ENCODE measurements at places on chromosomes 4 and X.

- no peak for DNase-seq
These were observed 246.7 kb downstream of the GPAT3 start for GRCh38 chr4:83782591-83782990.

DNA sequence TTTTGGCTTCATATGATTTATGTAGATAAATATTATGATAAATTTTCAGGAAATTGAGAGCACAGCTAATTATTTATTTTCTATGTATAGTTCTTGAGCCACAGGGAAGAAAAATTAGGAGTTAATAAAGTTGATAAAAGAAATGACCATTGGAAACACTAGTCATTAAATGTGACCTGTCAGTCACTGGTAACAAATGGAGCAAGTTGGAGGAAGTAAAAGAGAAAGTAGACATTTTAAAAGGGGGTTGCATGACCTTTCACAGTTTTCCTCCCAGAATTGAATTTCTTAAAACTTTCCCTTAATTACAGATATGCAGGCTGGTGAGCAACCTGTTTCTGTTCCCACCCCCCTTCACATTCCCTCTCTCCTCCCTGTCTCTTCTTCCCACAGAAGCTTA lies 5.3 kb downstream of the SMIM9 start:
- DNase-seq: no peak

- no peak for DNase-seq
These were observed 570.7 kb downstream of the PCDH7 start for GRCh38 chr4:31290836-31291235.

- DNase-seq: no peak
These were observed 700 bp downstream of the SLC26A1 start for GRCh38 chr4:992297-993110.

DNA sequence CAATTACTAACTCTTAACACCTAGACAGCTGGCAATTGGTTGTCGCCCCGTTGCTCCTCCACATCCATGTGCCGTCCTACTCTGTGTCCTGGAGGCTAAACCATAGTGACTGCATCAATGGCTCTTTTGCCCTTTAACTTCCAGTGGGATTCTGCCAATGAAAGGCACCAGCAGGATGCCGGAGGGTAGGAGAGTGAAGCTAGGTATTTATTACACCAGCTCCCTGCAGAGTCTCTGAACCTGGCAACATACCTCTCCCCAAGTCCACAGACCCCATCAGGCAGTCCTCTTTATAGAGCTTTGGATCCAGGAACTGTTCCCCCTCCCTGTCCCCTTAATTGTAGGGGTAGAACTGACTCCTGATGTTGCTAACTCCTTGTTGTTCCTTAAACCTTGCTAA lies 426.8 kb downstream of the HNRNPD start:
- DNase-seq: no peak

- DNase-seq: no peak
These were observed 701 bp upstream of the BCOR start for GRCh38 chrX:40098264-40099054.

DNA sequence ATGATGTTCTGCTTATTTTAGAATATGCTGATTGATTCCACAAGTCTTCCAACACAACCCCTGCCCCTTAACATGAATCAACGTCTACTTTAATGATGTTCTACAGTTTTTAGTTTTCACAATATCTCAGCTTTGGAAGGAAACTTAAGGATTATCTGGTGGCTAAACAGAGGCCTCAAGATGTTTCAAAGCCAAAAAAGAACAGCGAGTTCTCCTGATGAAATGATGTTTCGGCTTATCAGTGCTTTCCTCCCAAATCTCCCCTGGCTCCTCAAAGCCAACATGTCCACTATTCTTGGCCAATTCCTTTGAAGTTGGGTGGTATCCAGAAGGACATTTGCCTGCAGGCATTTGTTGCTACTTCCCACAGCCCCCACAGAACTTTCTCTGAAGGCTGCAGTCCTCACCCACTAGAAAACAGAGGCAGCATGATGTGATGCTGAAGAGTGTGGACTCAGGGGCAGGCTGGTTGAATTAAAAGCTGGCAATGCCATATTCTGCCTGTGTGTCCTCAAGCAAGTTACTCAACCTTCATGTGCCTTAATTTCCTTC lies 87.3 kb downstream of the ADGRG4 start:
- no peak for DNase-seq

DNA sequence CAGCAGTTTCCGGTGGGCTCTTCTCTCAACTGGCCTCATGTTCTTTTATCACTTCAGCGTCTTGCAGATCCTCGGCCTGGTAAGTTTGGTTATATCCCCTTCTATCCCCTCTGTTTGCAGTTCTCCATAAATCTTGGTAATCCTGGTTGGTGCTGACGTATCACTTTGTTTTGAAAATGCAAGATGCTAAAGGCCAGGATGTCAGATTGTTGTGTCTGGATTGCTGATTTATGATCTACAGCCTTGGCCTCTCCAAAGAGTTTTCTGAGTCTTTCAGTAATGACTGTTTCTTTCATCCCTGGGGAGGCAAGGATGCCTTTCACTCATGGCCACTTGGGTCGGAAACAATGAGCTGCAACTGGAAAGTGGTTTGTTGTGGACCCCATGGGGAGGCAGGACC lies 146.4 kb downstream of the AMMECR1 start:
- DNase-seq: no peak

- no peak for DNase-seq
These were observed 130.0 kb upstream of the MAP9 start for GRCh38 chr4:155506745-155507144.

- no peak for DNase-seq
These were observed 301.4 kb upstream of the AADAT start for GRCh38 chr4:170391066-170391740.

GRCh38 chr4:63315651-63316050 lies 1093.6 kb downstream of the TECRL start:
- no peak for DNase-seq

- DNase-seq: no peak
These were observed 714.2 kb upstream of the LCORL start for GRCh38 chr4:18735740-18736268.

- DNase-seq: no peak
These were observed 76.7 kb upstream of the SLC4A4 start for GRCh38 chr4:71262161-71262560.

DNA sequence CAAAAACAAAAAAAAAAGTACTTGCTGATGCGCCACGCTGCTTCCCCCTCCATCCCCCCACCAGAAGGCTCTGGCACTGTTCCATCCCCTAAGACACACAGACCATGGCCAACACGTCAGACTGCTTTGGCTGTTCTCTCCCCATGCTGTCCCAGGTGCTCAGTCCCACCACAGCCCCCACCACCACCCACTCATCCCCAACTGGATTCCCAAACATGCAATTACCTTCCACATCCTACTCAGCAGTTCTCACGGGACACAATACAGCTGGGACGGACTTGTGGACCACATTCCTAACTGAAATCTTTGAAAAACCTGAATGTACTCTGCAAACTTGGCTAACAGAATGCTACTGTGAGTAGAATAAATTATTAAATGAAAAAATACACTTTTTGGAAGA lies 8.6 kb downstream of the FAT1 start:
- no peak for DNase-seq

Measured in stimulated activated CD4-positive, alpha-beta T cell treated with anti-CD3 and anti-CD28 coated beads, Interleukin-1b, Interleukin-23, amount 100 ng/mL, for 1 hour (primary cell).